GM13977 (cell line): ENCODE measurements at places on chromosomes 3 and 15.
A peak's percentile ranks its signal among the peaks of the same experiment; 100 is the strongest.

DNA sequence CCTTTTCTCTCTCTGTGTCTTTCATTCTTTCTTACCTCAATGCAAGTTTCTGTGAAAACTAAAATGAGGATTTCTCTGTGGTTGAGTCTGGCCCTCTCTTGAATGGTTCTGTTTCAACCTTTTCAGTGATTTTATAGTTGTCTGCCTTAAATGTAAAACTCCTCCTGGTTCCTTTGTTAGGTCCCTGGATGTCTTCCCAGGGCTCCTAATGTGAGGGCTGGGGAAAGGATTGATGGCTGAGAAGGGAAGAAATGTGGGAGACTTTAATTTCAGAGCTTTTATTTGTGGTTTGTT is 90.6 kb upstream of the GRM7 start:
- no peak for DNase-seq

- DNase-seq = no peak
Measured at GRCh38 chr3:192024751-192025150, 563.8 kb downstream of the PYDC2 start.

DNA sequence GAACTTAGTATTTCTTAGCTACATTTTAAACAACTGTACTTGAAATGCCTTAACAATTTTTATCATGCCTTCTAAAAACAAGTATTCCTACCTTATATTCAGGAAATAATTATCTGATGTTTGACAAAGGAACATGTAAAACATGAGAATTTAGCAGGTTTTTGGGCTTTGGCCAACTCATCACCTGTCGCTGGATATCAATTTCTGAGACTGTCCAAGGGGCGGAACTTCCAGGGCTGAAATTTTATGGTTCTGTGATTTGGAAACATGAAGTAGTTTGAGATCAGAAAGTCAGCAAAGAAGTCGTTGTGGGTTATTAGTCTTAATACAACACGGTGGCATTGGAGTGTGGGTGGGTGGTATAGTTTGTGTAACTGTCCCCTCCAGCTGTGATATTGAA is 282.2 kb upstream of the LRRN1 start:
- DNase-seq = no peak

GRCh38 chr15:81023483-81024264 is 23.0 kb downstream of the TLNRD1 start:
- peak; percentile 69 for DNase-seq

GRCh38 chr3:146159616-146160320 is 1.2 kb downstream of the PLOD2 start:
- DNase-seq = no peak

DNA sequence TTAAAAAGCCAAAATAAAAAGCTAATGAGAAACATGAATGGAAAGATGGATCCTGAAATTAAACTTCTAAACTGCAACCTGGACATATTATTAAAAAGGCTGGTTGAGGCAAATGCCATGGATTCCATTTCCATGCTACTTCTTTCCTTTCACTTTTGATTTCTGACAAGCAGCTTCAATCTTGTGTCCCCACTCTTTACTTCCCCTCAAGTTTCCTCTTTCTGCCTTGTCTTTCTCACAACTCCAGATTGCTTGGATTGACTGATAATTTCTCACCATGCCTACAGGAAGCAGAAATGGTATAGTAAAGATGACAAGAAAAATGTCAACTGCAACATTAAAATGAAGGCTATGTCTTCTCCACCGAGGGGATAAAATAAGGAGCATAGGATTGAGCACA is 1136.7 kb downstream of the TUSC7 start:
- no peak for DNase-seq

GRCh38 chr3:50644561-50644960 is 27.6 kb downstream of the MAPKAPK3 start:
- no peak for DNase-seq

GRCh38 chr15:72785841-72786240 is 2.3 kb upstream of the ADPGK start:
- DNase-seq = no peak

GRCh38 chr3:120743556-120744195 is 1.1 kb downstream of the GTF2E1 start:
- no peak for DNase-seq

DNA sequence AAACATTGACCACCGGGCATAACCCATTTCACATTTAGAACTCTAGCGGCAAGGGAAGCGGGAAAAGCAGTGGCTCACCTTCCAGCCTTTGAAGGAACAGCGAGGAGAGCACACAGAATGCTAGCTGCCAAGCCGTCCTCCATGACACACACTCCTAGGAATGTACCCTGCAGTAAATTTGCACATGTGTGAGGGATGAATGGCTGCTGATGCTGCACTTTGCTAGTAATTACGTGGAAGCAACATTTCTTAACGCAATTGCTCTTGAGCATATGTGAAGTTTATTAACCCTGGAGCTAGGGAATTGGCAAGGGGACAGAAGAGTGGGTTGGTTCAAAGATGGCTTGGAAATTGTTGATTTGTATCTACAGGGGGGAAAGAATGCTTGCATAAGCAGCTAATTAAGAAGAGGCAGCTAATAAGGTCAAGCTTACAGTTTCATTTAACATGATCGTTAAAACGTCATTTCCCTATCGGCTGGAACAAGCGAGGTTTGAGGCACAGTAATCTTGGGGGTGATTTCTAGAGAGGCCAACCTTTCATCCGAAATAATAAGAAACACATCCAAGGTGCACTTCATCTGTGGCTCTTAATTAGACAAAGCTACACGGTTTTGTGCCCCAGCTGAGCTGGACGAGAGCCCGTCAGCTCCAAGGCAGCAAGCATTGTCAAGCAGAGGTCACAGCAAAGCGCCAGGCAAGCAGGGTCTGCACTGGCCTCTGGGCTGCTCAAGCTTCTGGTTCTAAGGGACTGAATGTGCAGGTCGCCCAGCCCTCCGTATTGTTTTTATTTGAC is 123.4 kb downstream of the CHSY1 start:
- no peak for DNase-seq

DNA sequence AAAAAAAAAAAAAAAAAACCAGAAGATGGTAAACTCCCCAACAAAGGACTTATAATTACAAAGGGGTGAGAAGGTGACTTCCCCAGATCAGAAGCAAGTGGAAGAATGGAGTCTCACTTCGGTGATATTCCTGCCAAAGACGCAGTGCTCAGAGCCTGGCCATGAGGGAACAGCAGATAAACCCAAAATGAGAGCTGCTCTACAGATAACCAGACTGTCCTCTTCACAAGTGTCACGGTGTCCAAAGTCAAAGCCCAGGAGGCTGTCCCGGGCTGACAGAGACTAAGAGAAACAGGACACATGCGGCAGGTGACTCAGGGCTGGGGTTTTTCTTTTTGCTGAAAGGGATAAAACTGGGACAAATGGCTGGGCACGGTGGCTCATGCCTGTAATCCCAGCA is 48.8 kb downstream of the HMCES start:
- no peak for DNase-seq

- peak; percentile 7 for DNase-seq
Measured at GRCh38 chr3:89179355-89180001, 72.1 kb downstream of the EPHA3 start.
